Neural progenitor cell (in vitro differentiated cells): ENCODE measurements at places on chromosomes 3 and 15.

DNA sequence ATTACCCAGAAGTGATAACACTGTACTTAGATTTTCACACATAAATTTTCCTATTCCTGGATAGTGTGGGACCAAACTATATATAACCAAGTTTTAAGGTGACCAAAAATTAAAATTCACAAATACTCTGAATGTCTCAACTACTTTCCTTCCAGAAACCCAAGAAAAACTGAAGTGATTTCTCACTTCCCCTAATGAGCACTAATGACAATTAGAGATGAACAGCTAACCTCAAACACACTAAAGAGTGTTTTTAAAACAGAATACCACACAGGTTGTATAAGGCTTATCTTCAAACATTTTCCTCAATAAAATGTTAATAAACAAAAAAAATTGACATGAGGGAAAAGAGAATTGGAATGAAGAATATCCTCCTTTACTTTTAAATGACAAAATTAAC is 188.2 kb downstream of the ZBTB20 start:
- no peak for DNase-seq

DNA sequence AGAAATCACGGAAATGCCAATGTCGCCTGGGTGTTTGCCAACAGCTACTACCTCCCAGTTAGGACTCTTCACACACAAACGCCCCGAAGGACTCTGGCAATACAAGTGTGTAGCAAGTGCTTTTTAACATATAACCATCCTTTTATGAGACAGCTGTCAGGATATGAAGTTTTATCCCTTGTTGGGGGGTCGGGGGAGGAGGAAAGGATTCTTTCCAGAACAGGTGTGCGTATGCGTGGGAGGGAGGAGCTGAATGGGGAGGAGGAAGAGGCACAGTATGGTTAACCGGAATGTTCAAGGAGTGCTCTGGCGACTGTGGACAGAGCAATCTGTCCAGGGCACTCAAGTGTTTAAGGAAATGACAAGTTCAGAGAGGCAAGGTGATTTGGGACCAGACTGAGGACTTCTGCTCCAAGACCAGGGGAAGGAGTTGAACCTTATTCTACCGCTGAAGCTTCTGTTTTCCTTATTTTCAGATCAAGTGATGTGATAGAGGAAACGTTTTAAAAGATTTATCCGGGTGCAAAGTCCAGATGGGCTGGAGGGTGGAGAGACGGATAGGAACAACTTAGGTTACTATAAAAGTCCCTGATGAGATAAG is 1.3 kb downstream of the TSPAN3 start:
- DNase-seq, result no peak

- DNase-seq, result no peak
Measured at GRCh38 chr15:42032376-42033213, 11.8 kb upstream of the PLA2G4E start.

DNA sequence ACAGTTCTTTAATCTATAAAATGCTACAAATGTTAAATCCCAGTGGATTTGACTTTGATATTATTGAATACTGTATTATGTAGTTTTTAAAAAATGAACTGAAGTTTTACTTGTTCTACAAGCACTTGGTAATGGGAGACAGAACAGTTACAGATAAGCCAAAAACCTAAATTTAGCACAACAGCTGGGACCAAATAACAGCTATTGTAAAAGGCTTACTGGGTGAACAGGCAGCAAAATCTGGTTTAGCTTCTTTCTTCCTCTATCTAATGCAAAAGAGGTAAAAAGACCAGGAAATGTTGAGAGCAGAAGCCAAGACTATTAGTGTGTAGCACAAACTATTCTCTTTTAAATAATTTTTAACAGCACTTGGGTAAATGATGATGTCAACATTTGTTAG is 1.6 kb upstream of the ATOSA start:
- DNase-seq, result no peak

DNA sequence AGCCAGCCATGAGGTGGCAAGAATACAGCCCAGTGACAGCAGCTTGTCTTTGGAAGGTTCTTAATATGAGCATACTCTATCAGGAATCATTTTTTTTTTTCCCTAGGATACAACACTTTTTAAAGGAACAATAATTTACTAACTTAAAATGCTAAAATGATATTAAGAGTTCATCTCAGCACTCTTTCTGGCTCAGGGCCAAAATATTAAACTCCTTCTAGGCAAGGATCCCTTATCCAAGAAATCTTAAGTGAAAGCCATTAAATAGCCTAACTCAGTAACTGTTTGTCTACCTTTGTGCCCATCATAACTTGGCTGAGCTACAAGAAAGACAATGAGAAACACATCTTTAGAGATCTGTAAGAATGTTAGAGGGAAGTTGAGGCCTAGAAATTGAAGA is 529.5 kb upstream of the TGFBR2 start:
- no peak for DNase-seq

DNA sequence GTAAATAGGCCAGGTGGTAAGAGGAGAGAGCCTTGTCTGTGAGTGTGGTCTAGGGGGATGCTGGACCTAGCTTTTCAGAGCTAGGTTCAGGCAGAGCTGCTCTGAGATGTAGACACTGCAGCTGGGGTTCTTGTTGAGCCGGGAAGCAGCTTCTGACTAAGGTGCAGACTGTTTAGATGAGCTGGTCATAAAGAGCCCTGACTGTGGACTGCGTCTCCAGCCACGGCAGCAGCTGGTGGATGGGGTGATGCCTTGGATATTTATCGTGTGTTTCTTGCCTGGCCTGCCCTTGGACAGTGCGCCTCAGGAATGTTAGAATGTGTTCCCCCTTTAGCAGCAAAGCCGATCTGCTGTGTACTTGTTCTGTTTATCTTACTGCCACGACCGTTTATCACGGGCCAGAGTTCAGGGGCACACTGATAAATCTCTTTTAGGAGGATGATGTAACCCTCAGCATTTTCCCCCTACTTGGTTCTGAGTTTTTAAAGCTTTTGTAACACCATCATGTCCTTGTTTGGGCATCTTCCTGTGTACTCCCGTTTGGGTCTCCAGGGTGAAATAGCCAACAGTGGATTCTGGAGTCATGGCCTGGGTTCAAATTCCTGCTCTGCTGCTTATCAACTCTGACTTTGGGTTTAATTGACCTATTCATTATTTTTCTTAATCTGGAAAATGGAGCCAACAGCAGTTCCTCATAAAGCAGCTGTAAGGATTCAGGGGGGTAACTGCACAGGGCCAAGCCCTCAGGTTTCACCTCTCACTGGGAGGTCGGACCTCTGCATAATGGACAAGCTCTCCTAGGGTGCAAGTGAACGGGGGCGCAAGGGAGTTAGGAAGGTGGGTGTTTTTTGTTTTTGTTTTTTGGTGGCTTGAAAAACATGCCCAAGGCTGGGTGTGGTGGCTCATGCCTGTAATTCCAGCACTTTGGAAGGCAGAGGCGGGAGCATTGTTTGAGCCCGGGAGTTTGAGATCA is 51.4 kb downstream of the FLNB start:
- no peak for DNase-seq

DNA sequence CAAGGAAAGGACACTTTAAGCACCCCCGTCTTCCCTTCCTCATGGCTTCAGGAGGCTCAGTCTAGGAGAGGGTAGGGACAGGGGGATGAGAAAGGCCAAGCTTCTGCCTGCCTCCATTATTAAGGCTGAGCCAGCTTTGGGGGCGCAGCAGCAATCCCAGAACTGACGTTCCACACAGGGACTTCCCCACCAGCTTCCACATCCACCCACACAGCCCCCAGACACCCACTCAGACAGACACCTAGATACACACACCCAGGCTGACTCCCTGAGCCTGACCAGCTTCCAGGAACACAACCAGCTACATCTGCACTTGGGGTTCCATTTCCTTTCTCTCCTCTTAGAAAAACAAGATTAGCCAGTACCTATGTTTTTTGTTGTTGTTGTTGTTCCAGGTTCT is 4.7 kb downstream of the HCN4 start:
- DNase-seq, result no peak

- peak; percentile 30 for DNase-seq
Measured at GRCh38 chr15:89406218-89406939, 71.8 kb upstream of the POLG start.

GRCh38 chr3:36488077-36488789 is 107.9 kb downstream of the STAC start:
- DNase-seq, result no peak
